ENCODE measurements at places on chromosomes 1 and 21.

- no peak for DNase-seq
Observed at GRCh38 chr1:9101510-9102146, 27.3 kb downstream of the GPR157 start.

GRCh38 chr1:42324398-42325013, 10.5 kb downstream of the FOXJ3 start:
- DNase-seq, result no peak

GRCh38 chr1:162386292-162387225, 5.0 kb downstream of the C1orf226 start:
- DNase-seq, result no peak

- no peak for DNase-seq
Observed at GRCh38 chr1:59076612-59077011, 220.3 kb upstream of the FGGY start.

DNA sequence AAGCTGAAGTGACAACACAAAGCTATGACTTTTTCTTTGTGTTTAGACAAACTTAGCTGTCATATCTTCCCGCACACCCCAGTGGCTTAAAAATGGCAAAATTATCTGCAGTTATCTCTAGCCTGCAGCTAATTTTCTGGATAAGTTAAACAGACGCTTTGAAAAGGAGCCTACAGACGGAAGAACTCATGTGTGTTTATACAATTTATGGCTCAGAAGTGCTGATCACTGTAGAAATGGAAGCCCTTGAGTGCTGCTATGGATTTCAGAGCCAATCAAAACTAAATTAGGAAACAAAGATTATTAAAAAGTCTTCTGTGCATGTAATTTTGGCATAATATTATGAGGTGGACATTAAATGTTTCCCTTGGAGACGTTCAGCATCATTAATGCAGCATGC, 11.6 kb downstream of the NTNG1 start:
- no peak for DNase-seq

- no peak for DNase-seq
Observed at GRCh38 chr1:2104621-2105427, 54.6 kb downstream of the PRKCZ start.

GRCh38 chr1:2091611-2092604, 41.7 kb downstream of the PRKCZ start:
- peak; percentile 13 for DNase-seq

DNA sequence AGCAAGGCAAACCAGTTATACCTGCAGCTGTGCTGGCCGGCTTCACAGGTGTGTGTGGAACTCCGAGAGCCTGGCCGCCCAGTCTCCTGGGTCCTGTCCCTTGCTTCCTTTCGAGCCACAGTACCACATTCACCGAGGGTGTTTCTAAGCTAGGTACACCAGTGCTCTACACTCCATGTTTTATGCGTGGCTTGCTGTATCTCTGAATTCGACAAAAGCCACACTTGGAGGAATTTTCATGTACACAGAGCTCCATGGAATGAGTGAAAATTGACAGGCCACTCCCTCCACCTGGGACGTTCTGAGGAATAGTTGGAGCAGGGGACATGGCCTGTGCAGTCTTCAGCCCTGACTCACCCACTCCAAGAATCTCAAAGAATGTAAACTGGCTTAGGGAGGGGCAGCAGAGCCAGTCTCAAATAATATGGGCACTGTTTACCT, 14.0 kb downstream of the ETS2 start:
- no peak for DNase-seq

DNA sequence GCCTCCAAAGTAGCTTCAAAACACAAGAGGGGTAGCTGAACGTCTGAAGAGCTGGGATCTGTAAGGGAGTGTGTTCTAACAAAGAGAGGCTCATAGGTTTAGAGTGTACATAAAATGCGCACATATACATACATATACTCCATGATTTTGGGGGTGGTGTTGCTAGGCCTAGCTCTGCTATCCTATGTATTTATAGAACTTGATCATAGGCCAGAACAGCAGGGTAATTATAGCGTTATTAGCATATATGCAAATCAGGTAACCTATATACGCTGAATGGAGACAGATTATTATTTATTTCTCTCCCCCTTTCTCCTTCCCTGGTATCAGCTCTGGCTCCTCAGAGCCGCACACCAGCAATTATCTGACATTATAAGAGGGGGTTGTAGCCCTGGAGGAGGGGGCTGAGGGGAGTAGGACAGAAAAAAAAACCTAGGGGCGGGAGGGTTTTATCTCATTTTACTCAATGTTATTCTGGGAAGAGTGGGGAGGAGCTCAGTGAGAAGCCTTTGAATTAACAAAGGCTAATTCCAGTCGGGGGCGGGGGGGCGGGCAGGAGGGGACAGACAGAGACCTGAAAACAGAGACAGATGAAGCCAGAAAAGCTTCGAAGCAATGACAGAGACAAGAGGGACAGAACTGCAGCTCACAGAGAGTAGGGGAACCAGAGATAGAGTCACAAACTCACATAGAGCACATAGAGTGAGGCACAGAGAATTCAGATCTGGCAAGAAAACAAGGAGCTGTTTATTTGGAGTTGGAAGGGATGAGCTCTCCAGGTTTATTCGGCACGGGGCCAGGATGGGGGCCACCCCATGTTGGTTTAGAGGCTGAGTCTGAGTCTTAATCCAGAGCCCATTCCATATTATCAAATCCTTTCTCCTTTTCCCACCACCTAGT, 63.0 kb downstream of the RHBG start:
- DNase-seq, result no peak

GRCh38 chr1:78045563-78045925, 222 bp upstream of the GIPC2 start:
- no peak for DNase-seq

DNA sequence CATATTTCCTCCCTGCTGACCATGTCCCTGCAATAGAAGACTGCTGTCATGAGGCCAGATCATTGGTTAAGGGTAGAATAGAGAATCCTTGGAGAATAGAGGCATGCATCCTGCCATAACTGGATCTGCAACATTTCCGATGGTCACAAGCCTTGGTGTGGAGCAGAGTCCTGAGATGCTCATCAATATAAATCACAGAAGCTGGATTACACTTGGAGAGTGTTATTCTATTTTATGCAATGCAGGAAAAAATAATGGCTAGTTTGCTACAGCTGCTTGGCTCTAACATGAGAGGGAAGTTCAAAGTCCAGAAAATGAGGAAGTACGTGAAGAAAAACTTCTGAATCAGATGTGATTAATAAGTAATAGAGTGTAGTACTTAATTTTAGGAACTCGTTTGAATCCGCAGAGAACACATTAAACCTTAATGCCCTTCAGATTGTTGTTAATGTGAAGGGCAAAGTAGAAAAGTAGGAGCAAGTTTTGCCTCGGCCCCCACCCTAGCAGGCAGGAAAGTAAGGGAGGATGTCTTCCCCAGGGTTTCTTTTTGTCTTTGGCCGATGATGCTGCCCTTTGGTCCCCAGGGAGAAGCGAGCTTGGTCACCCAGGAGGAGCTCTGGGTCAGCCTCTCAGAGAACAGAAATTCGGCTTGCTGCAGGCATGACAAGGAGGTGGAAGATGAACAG, 59.5 kb downstream of the KCNK1 start:
- DNase-seq, result no peak

DNA sequence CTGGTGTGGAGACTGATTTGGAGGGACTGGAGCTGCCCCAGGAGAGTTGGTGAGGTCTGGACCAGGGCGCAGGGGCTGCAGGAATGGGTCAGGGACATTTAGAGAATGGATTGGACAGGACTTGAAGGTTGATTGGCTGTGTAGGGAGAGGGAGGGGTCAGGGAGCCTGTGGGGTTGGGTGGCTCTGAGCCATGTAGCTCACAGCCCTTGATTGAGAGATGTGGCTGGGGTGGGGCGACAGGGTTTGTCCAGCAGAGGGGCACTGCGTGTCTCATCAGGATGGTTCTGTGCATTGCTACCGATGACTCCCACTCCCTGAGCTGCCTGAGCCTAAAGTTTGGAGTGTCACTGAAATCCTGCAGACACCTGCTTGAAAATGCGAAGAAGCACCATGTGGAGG, 12.1 kb downstream of the AZIN2 start:
- no peak for DNase-seq

DNA sequence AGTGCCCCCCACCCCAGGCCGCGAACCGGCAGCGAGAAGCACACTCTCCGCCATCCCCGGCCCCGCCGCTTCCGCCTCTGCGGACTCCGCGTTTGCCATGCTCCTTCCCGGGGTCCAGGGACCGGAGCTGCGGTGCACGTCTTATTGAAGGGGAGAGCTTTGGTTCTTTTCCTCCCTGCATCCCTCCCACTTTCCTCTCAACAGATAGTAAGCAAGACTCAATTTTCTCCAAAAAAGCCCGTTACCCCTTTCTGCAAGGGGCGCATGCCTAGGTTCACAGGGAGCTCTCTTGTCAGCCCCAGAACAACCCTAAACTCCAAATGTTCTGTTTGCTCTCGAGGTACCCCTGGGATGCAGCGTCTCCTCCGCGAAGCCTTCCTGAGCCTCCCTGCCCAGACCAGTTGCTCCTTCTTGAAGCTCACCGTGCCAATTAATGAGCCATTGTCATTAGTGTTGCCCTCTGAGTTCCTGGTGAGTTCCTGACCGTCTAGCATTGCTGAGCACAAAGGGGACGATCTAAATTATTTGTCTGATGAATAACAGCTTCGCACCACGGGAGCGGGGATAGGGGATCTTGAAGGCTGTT, 8.1 kb downstream of the FOXD3 start:
- no peak for DNase-seq

GRCh38 chr1:172498857-172499256, 34.1 kb upstream of the SUCO start:
- DNase-seq, result no peak

DNA sequence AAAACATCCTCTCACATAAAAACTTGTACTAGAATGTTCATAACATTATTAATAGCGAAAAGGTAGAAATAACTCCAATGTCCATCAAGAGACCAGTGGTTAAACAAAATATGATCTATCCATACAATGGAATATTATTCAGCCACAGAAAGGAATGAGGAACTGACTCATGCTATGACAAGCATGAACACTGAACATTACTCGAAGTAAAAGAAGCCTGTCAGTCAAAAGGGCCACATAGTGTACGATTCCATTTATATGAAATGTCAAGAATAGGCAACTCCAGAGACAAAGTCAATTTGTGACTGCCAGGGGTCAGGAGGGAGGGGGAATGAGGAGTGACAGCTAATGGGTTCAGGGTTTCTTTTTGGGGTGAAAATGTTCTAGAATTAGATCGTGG, 2.3 kb downstream of the VPS26C start:
- DNase-seq, result no peak
